ENCODE measurements at places on chromosomes 7 and 10.

DNA sequence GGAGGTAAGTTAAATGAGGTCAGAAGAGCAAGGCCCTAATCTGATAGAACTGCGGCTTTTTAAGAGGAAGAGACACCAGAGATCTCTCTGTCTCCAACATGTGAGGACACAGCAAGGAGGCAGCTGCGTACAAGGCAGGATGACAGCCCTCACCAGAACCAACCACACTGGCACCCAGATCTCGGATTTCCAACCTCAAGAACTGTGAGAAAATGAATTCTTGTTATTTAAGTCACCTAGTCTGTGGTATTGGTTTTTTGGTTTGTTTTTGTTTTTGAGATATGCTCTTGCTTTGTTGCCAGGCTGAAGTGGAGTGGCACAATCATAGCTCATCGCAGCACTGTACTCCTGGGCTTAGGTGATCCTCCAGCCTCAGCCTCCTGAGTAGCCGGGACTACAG lies 127.2 kb downstream of the DLG5 start:
- DNase-seq = peak; percentile 47

GRCh38 chr10:69449841-69450240 lies 1.4 kb upstream of the TSPAN15 start:
- peak; percentile 43 for DNase-seq

- DNase-seq = peak; percentile 8
Observed at GRCh38 chr7:101099969-101100781, 14.9 kb downstream of the TRIM56 start.

GRCh38 chr10:15704581-15704968 lies 15.1 kb downstream of the ITGA8 start:
- DNase-seq = no peak

DNA sequence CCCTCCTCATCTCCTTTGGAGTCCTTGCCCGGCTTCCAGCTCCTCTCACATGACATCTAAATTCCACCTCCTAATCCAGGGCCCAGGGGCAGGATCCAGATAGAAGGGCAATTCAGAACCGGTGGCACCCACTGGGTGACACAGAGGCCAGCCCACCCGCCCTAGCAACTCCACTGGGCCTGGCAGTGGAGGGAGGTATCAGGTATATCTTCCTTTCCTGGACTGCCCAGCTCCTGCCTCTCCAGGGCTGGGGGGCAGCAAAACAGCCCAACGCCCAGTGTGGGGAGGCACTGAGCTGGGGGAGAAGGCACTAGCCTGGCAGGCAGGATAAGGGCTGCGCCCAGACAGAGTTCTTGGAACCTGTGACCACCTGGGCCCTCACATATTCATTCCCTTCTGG lies 10.4 kb upstream of the TRIM8 start:
- DNase-seq = no peak

DNA sequence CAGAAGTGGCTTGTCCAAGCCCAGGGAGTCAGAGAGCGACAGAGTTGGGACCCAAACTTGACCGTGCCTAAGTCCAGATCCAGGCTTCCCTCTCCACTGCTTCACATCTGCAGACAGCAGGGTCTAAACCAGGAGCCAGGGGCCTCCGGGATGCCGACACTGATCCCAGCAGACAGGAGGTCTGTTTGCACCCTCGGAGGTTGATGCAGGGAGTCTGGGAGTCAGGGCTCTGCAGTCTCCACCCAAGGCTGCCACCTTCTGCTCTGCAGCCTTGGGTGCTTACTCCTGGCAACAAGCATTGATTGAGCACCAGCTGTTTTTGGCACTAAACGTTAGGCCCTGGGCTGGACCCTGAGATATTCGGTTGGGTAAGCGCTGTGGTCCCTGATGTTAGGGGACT lies 21.0 kb downstream of the ELFN1 start:
- no peak for DNase-seq

DNA sequence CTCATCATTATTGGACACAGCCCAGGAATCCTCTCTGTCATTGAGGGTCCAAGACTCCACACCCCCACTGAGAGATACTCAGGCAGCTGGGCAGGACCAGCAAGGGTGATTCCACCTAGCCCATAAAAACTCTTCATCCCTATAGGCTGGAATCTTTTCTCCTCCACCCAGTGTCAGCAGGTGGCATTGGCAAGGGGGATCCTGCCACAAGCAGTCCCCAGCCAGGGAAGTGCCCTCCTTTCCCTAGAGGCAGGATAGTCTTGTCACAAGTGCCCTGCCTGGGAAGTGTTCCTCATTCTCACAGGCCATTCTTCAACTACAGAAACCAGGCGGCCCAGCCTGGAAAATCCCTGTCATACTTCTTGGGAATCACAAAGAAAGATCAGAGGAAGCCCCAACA lies 533.6 kb downstream of the GRID1 start:
- no peak for DNase-seq

- no peak for DNase-seq
Observed at GRCh38 chr7:57482-58255, 134.7 kb upstream of the FAM20C start.

DNA sequence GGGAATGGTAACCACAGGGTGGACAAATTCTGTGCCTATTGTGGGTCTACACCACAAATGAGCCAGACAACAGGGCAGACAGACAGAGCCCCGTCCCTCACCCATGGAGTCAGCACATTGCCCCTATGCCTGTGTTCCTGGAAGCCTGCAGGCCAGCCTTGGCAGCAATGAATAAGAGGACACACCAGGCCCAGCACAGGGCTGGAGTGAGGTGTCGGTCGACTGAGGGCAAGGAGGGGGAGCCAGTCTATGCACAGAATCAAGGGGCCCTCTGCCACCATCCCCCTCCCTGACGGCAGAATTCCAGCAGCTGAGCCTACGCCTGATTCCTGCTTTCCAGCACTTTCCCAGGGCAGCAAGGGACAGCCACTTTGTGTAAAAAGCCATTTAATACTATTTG lies 98.2 kb downstream of the CALN1 start:
- no peak for DNase-seq

DNA sequence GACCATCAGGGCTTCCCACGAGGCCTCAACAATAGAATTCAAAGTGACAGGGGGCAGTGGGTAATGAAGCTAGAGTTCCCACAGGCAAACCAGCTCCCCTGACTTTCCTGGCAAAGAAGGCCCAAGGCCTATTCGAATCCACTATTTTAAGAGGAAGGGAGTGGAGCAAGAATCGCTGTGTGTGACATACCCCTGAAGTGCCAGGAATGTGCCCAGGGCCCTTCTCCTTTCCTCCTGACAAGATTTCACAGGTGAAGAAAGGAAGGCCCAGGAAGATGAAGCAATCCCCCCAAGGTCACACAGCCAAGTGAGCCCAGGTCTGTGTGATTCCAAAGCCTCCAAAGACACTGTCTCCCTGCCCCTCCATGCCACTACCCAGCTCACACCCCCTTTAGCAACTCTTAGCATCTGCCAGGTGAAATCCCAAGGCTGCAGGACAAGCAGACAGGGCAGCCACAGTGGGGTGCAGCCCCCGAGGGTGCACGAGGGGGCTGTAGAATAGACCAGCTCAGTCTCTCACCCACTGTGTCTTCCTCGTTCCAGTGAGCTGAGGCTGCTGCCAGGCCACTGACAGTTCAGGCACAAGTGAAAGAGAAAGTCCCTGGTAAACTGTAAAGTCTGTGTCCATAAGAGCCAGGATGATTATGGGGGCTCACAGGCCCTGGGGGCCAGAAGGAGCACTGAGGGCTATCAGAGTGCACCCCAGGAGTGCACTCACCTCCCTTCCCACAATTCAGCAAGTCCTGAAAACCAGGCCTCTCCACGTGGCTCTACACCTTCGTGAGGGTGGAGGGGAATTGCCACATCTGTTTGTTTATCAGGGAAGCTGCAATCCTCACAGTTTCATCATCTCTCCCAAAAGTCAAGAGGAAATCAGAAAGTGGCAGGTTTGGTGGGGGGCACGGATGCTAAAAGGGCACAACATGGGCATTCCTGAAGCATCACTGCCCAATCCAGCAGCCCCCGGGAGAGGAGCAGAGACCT lies 70.8 kb upstream of the ZMIZ1 start:
- no peak for DNase-seq

DNA sequence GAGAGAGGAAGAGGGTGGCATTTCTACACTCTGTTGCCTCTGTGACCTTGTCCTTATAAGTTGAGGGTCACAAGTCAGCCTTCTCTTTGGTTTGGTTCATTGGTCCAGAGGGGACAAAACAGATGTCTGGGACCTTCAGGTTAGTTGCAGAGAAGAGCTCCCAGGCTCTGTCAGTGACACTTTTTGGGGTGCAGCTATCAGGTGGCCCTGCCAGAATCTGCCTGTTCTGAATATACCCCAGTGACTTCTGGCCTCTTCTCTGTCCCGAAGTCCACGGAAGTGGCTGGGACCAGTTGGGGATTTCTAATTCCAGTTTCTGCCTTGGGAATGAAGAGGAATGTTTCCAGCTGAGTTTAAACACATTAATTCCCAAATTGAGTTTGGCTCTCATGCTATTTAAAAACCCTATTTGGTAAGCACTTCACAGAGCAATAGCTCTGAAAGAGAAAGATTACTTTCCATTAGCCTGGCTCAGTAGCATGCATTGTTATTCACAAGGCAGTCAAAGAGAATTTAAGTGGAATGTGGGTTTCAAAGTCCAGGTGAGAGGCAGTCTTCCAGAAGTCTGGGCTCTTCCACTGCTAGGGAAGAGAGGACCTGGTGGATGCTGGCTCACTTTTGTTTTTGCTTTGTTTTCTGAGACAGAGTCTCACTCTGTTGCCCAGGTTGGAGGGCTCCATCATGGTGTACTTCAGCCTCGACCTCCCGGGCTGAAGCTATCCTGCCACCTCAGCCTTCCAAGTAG lies 237.8 kb upstream of the GALNT17 start:
- DNase-seq = no peak

DNA sequence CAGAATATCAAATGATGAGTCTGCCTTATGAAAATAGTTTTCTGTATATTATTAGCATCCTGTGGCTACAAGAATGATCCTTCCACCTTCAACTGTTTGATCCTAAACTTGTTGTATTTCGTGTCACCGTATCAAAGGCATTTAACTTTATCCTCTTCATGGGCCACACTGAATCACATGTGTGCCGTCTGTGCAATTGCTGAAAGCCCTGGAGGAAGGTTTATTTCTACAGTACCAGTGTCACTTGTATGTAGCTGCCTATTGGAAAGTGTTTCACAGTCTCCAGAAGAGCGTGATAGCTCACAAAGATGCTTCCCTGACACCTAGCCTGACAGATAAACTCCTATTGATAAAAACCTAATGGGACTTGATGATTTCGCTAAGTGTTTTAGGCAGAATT lies 94.5 kb downstream of the ITGA8 start:
- DNase-seq = no peak

- DNase-seq = no peak
Observed at GRCh38 chr7:55651057-55651456, 78.8 kb upstream of the VOPP1 start.

- DNase-seq = no peak
Observed at GRCh38 chr7:79377097-79377496, 76.4 kb downstream of the MAGI2 start.

GRCh38 chr10:132848951-132849545 lies 63.1 kb upstream of the NKX6-2 start:
- no peak for DNase-seq

DNA sequence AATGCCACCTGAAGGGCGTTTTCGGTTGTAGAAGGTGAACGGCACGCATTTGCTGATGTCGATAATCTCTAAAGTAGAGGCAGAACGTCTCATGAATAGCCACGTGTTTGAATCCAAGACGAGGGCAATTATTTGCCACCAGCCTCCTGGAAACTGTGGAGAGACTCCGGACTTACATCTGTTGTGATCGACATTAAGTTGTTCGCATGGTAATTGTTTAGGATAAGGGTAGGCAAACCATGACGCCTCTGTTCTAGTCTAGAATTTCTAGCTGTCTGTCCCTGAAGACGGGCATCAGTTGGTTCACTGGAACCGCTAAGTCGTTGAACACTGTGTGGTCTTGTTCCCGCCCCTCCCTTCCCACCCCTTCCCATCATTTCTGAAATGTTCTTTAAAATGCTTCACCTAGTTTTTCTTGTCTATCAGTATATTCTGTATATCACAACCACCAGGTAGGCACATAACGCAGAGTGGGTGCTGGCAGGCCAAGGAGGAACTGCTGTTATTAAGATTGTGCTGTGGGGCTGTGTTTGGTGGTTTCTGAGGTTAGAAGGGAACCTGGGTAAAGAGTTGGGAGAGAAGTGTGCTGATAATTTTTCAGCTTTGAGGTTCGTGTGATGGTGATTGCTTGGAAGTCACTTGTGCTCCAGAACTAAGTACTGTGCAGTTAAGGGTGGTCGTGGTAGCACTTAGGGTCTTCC lies 1.2 kb downstream of the UBE3C start:
- DNase-seq = peak; percentile 9

DNA sequence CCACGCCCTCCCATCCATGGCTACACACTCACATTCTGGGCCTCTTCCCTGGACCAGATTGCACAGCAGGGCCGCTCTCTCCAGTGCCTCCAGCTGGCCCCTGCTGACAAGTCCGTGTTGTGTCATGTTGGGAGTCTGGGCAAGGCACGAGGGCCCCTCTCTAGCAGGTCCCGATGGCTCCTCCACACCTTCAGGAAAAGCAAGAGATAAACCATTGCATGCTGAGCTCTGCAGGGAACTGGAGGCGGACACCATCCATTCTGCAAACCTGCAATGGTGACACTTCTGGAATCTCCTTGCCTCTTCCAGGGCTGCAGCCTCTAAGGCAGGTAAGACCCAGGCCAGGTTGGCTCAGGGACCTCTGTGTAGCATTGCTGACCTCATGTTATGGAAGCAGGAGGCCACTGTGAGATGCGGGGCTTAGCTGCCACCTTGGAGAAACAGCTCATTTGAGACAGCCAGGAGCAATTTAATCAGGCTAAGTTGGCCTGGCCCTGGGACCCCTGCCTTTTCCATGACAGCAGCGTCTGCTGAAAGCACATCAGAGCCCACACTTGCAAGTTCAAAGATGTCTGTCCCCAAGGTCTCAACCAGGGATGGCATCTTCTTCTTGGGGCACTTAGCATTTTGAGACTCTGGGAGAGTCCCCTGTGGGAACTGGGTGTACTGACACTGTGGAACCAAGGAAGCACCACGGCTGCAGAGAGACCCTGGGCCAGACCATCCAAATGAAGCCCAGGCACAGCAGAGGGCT lies 34.2 kb upstream of the LEP start:
- no peak for DNase-seq

DNA sequence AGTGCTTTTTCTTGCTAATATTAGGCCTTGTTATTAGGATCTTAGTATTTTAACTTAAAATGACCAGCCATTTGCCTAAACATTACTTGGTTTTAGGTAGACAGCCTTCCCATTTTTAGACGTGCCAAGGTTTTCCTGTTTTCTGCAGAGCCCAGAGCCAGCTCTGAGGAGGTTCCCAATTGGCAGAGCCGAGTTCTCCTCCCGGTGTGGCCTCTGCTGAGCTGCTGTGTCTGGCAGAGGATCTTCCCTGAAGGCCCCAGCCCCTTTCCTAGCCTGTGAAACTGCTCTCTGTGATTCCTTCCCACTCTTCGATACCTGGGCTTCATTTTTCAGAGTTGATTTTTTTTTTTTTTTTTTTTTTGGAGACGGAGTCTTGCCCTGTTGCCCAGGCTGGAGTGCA lies 91.4 kb downstream of the EEPD1 start:
- no peak for DNase-seq

- DNase-seq = no peak
Observed at GRCh38 chr10:64733980-64734379, 1212.8 kb downstream of the REEP3 start.

- no peak for DNase-seq
Observed at GRCh38 chr7:45146531-45147379, 10.8 kb upstream of the RAMP3 start.

- DNase-seq = no peak
Observed at GRCh38 chr10:102802920-102803534, 34.2 kb downstream of the CYP17A1 start.
